GM12892 (cell line): ENCODE measurements at places on chromosomes 6 and 20.

GRCh38 chr6:31582230-31582643, at the start of gene LTB:
TSS of gene LTB (minus strand) at chr6:31582424. CDS start at chr6:31582417, 7 bp downstream.
- DNase-seq, result no peak

DNA sequence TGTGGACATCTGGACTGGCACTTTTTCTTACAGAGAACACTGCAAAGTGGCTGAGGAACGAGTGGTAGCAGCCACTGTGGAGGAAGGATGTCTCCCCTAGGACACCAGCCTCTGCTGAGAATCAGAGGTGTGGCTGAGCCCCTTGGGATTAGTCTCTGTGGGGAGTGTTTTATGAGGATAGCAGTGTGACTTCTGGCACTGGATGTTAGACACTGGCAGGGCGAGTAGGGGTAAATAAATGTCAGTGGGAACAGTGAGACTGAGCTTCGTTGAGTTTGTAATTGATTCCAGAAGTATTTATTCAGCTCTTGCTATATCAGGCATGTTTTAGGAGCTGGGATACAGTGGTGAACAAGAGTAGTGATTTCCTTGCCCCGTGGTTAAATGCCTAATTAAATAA, 124.0 kb downstream of the JARID2 start:
- no peak for DNase-seq

DNA sequence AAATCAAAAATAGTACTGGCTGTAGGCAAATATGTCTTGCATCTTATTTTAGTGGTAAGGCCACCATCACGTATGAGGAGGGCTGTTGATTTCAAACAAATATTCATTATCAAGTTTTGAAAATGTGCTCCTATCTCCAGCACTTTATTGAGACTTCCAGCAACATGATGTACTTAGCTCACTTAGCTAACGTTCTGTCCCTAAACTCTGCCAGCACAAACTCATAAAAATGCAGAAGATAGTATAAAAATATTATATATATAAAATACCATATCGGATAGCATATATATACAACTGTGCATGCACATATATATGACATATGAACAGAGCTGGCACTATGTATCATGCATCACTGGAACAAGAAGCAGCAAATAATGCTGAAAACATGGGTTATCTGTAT, 762.3 kb downstream of the C6orf118 start:
- DNase-seq, result no peak

GRCh38 chr6:96184798-96185197, 169.0 kb downstream of the FUT9 start:
- DNase-seq, result no peak

DNA sequence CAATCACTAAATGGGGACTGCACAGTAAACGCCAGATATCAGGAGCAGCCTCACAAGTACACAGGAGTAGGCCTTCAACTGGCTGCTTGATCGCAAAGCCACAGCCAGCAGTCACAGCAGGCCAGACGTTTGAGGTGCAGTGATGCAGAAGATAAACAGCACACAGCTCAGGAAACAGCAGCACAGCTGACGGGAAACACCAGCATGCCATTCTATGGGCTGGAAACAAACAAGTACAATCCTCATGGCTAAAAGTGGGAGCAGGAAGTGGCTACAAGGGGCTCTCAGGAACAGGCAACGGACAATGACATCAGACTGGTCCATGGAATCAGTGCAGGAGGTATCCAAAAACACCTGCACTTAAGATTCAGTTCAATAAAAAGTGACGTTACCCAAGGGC, 111.0 kb downstream of the DTNBP1 start:
- no peak for DNase-seq

DNA sequence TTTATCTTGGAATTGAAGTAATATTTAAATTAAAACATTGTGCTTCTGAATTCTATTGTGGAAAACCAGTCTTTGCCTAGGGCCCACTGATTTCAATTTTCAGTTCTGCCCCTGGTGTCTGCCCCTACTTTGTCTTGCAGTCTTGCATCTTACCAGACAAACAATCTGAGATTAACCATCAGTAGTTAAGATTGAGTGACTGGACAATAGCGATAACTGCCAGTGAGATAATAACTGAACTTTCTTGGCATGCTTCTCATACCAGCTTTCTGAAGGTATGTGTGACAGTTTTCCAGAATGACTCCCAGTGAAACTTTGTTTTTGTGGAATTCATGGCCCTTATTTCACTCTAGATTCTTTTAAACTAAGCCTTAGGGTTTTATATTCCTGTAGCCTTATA, 53.5 kb downstream of the KCNQ5 start:
- DNase-seq, result no peak

DNA sequence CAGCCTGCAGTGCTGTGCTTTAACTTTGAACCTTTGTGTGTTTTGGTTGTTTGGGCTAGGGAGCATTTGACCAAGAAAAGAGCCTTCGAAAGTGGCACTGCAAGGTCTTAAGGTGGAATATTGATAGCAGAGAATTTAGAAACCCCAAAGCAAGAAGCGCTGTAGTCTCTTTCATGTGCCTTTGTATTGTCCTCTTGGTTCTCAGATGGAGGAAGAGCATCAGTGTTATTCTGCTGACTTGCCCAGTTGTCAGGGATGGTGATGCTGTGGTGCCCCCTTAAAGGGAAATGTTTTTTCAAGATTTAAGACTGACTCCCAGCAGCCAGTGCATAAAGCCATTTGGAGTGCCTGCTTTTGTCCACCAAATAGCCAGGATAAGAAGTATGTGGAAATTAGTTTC, 102.7 kb upstream of the INSM1 start:
- no peak for DNase-seq

GRCh38 chr6:155882527-155883333, 427.1 kb upstream of the NOX3 start:
- DNase-seq, result no peak

DNA sequence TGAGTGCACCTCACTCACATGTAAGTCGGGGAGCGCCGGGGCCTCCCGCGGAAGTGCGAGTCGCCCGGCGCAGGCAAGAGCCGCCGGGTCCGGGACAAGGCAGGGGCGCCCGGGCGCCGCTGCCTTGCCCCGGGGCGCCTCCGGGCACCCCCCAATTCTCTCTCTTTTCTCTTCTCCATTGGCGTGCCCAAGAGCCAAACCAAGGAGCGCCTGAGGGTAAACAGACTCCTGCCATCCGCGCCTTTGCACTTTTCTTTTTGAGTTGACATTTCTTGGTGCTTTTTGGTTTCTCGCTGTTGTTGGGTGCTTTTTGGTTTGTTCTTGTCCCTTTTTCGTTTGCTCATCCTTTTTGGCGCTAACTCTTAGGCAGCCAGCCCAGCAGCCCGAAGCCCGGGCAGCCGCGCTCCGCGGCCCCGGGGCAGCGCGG, 36.8 kb downstream of the GNAS start:
- DNase-seq, result no peak

- DNase-seq, result no peak
Observed at GRCh38 chr6:108120311-108120710, 45.5 kb upstream of the NR2E1 start.

GRCh38 chr20:11041396-11041795, 367.6 kb upstream of the JAG1 start:
- DNase-seq, result no peak

DNA sequence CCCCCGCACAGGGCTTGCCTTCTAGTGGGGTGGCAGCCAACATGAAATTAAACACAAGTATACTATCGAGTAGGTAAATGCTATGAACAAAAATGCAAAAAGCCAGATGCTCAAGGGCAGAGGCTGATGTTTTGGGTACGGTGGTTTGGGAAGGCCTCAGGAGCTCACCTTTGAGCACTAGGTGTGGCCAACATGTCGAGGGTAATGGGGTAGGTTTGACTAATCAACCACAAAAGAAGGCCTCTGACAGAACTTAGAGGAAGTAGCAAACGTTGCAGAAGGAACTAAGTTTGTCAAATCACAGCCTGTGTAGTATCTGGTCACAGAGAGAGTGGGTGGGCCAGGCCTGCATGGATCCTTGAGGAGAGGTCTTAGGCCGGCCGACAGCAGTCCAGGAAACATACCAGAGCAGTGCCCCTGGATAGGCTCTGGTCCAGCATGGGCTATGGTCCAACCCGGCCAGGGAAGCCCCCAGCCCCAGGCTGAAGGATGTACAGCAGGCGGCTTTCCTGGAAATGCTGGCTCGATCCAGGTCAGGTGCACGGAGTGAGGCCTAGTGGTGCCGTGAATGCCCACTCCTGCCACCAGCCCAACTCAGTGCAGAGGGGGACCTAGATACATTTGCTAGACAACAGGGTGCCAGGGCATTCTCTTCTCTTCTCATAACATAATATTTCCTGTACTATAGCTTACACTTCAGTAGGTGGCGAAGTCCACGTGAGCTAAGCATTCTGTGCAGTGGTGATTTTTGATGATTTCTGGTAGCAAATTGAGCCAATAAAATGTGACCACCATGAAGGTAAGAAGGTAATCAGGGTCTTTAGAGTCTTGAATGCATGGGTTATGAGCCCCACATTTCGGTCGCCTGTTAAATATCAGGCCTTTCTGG, 56.3 kb upstream of the CD93 start:
- peak; percentile 43 for DNase-seq

DNA sequence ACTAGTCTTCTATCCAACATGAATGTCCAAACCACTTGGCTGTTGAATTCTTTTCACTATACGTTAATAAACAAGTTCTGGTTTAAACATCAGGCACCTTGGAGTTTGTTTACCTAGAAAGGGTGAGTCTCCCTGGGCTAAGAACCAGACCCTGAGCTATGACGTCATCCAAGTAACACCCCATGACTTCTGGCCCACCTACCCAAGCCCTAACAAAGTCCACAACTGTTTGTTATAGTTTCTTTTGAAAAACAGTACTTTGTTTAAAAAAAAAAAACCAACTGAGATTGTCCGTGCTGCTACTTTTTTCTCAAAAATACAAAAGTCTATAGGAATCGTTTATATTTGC, 146.9 kb upstream of the BEND6 start:
- DNase-seq, result no peak

DNA sequence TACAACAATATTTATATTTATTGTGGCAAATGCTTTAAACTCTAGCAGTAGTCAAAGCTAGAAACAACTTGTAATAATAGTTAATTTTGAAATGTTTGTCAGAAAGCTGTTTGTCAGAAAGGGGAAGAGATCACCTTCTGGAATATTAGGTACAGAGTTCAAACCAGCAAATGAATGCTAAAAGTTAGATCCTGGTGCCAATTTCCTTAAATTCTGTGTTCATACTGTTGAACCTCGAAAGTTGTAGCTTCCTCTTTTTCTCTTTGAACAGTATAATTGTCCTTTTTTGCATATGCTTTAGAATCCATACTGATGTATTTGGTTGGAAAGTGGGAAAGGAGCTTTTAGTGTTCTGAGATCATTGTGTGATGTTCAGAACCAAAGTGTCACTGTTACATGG, 22.4 kb downstream of the ITCH start:
- DNase-seq, result no peak
